ENCODE measurements at places on chromosomes 7 and 10.

GRCh38 chr10:99389729-99390480, 40.5 kb downstream of the GOT1 start:
- no peak for DNase-seq
- H3K36me3 ChIP-seq: peaks cover 5% of the 10 kb centered on the region
- H3K4me1 ChIP-seq: peaks cover 5% of the 10 kb centered on the region
- H3K4me3 ChIP-seq: no peak overlapping the region

- peaks cover 22% of the 10 kb centered on the region for H3K27me3 ChIP-seq
- H3K27ac ChIP-seq: no peak overlapping the region
- no peak for DNase-seq
These were observed 50.6 kb upstream of the DUSP5 start for GRCh38 chr10:110446954-110447608.

DNA sequence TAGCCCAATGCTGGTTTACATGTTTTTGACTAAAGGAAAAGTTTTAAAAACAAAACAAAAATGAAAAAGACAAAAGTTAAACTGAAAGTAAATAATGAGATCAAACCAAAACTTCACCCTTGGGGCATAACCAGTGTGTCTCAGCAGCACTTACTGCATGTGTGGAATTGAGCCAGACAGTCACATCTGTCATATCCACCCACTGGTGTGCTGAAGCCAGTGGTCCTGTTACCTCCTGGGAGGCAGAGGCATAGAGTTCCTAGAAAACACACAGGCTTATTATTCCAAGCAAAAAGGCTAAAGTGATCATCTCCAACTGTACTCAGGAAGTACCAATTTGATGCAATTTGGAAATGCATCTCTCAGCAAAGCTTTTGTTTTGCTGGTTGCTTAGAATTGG, 40.4 kb downstream of the ASAH2 start:
- H3K27ac ChIP-seq: no peak overlapping the region
- H3K4me1 ChIP-seq: no peaks in the 10 kb centered on the region
- H3K27me3 ChIP-seq: peaks cover 46% of the 10 kb centered on the region
- H3K36me3 ChIP-seq: no peaks in the 10 kb centered on the region

DNA sequence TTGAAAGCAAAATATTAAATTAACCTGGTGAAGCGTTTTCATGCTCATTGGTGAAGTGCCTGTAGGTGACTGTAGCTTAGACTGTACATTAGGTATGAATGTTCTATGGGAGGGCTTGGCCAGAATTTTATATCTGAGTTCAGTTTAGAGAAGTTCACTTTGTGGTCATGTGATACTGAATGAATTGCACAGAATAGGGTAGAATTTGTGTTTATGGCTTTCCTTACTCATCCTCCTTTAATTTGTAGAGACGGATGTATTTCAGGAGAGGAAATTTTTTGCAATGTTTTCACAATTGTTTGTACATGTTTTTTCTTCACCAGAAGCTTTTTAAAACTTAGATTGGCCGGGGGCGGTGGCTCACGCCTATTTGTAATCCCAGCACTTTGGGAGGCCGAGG, 32.3 kb downstream of the REEP3 start:
- no peaks in the 10 kb centered on the region for H3K27me3 ChIP-seq
- no peak for DNase-seq
- H3K36me3 ChIP-seq: peaks cover 4% of the 10 kb centered on the region
- peaks cover 27% of the 10 kb centered on the region for H3K4me1 ChIP-seq
- H3K27ac ChIP-seq: no peak overlapping the region
- H3K4me3 ChIP-seq: no peak overlapping the region

- no peak overlapping the region for H3K27ac ChIP-seq
- H3K36me3 ChIP-seq: peaks cover 24% of the 10 kb centered on the region
- no peak overlapping the region for H3K4me3 ChIP-seq
- peaks cover 28% of the 10 kb centered on the region for H3K27me3 ChIP-seq
- no peak for DNase-seq
These were observed 295.9 kb upstream of the NFE2L3 start for GRCh38 chr7:25855854-25856782.

GRCh38 chr7:43586251-43586900, 3.5 kb downstream of the STK17A start:
- H3K27me3 ChIP-seq: peaks cover 6% of the 10 kb centered on the region
- peaks cover 63% of the 10 kb centered on the region for H3K36me3 ChIP-seq
- DNase-seq: no peak
- peak overlapping the region; percentile 92 for H3K4me3 ChIP-seq
- H3K4me1 ChIP-seq: peaks cover 72% of the 10 kb centered on the region

DNA sequence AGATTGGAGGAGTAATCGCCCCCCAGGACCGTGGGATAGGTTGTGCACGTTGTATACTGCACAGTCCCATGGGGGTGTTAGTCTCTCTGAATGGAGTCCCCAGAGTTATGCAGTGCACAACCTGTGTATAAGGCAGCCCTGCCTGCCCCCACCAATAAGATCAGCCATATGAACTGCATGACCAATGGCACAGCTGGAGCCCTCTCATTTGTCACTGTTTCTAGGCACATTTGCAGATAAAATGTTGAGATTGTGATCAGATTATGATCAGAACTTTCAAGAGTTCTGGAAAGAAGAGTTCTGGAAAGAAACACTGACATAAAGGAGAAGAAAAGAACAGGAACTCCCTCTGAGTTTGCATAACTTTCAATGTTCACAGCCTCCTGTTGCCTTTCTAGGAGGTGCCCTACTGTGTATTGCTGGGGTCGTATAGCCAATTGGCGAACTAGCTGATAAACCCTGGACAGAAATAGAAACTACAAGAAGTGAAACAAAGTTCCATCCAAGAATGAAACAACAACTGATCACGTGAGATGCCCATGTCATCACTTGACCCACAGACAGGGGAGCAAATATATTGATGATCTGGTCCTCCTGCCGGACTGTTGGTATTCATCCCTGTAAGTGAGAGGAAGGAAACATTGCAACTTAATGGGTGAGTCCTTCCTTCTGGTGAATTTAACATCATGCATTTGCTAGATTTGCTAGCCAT, 49.6 kb upstream of the TOMM7 start:
- no peaks in the 10 kb centered on the region for H3K4me1 ChIP-seq
- no peaks in the 10 kb centered on the region for H3K36me3 ChIP-seq
- DNase-seq: no peak
- H3K4me3 ChIP-seq: no peak overlapping the region

GRCh38 chr10:29961351-29961750, 98.0 kb downstream of the JCAD start:
- H3K36me3 ChIP-seq: no peaks in the 10 kb centered on the region
- peaks cover 44% of the 10 kb centered on the region for H3K27me3 ChIP-seq
- H3K4me3 ChIP-seq: no peak overlapping the region
- no peaks in the 10 kb centered on the region for H3K4me1 ChIP-seq
- no peak overlapping the region for H3K27ac ChIP-seq

- peaks cover 65% of the 10 kb centered on the region for H3K27me3 ChIP-seq
- H3K4me1 ChIP-seq: no peaks in the 10 kb centered on the region
- H3K27ac ChIP-seq: no peak overlapping the region
- H3K36me3 ChIP-seq: peaks cover 2% of the 10 kb centered on the region
- H3K4me3 ChIP-seq: no peak overlapping the region
These were observed 9.7 kb downstream of the SORCS3 start for GRCh38 chr10:104650635-104651331.

DNA sequence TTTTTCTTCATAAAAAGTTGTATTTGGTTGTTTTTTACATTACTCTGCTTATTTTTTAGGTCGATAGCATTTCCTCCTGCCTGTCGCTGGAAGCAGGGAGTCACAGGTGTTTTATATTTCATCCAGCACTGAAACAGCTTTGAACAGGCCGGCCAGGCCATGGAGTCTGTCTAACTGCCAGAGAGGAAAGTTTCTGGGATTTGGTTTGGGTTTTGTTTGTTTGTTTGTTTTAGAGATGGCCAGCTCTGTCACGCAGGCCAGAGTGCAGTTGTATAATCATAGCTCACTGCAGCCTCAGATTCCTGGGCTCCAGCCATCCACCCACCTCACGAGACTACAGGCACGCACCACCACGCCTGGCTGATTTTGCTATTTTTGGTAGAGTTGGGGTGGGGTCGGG, 23.4 kb downstream of the PROSER2 start:
- H3K4me3 ChIP-seq: no peak overlapping the region
- DNase-seq: no peak
- peaks cover 1% of the 10 kb centered on the region for H3K36me3 ChIP-seq
- no peak overlapping the region for H3K27ac ChIP-seq

DNA sequence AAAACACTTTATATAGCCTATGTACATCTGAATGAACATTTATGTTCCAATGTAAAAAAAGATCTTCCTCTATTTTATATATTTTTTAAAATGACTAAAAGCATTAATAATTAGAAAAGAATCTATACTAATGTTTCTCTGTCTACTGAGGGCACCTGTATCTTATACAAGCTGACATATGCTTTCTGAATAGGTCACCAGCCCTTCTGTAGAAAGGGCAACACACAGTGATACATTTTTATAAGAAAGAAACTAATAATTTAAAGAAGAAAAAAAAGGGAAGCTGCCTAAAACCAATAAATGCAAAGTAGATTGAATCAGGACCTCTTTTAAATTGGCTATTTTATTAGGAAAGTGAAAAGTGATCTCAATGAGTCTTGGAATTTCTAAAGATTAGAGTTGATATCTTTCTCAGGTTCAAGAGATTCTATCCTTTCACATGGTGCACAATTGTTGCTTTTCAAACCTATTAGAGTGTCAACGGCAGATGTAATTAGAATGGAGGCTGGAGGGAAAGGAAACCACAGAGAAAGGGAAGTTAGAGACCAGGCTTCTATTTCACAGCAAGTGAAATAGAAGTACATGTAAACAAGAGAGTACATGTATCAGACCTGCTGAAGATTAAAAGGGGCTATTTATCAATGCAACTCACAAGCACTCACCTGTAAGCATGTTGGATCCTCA, 6.3 kb downstream of the MTPN start:
- peak overlapping the region; percentile 27 for H3K4me3 ChIP-seq
- no peaks in the 10 kb centered on the region for H3K27me3 ChIP-seq
- peak overlapping the region; percentile 7 for H3K27ac ChIP-seq
- H3K4me1 ChIP-seq: peaks cover 77% of the 10 kb centered on the region
- no peak for DNase-seq

DNA sequence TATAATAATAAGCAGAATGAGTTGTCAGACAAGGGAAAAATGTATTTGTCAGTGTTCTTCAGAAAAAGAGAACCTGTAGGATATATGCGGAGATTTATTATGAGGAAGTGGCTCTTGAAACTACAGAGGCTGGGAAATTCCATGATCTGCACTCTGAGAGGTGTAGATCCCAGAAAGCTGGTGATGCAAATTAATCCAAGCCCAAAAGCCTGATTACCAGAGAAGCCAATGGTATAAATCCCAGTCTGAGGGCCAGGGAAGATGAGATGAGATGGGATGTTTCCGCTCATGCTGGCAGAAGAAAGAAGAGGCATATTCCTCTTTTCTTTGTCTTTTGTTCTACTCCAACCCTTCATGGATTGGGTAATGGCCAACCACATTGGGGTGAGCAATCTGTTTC, 732.8 kb upstream of the IGFBP3 start:
- H3K36me3 ChIP-seq: no peaks in the 10 kb centered on the region
- no peak for DNase-seq
- H3K4me3 ChIP-seq: no peak overlapping the region
- no peaks in the 10 kb centered on the region for H3K27me3 ChIP-seq
- no peaks in the 10 kb centered on the region for H3K4me1 ChIP-seq

- peaks cover 12% of the 10 kb centered on the region for H3K27me3 ChIP-seq
- no peak overlapping the region for H3K27ac ChIP-seq
- H3K4me3 ChIP-seq: no peak overlapping the region
- H3K36me3 ChIP-seq: peaks cover 1% of the 10 kb centered on the region
- no peak for DNase-seq
- H3K4me1 ChIP-seq: peaks cover 23% of the 10 kb centered on the region
These were observed 173.5 kb downstream of the PLXNA4 start for GRCh38 chr7:132402751-132403245.

DNA sequence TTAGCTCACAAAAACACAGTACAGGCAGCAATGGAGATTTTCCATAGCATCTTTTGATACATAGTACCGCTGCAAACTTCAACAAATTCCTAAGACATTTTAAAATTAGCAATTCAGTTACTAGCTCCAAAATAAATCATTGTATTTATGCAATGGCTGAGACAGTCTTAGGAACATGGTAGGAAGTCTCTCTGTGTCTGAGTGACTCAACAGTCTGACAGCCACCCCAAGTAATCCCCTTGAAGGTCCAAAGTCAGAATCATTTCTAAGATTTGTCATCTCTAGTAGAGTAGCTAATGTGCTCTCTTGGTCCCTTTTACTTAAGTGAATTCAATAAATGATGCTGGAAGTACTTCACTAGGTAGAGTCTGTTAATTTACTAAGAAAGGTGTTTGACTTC, 93.8 kb upstream of the NOBOX start:
- DNase-seq: no peak
- no peaks in the 10 kb centered on the region for H3K27me3 ChIP-seq
- H3K4me1 ChIP-seq: no peaks in the 10 kb centered on the region
- no peak overlapping the region for H3K4me3 ChIP-seq

- DNase-seq: no peak
- H3K4me1 ChIP-seq: no peaks in the 10 kb centered on the region
These were observed 27.9 kb downstream of the WIPI2 start for GRCh38 chr7:5217851-5218331.

GRCh38 chr7:157152391-157152937, 13.7 kb downstream of the UBE3C start:
- H3K27me3 ChIP-seq: no peaks in the 10 kb centered on the region
- H3K36me3 ChIP-seq: peaks cover 11% of the 10 kb centered on the region
- DNase-seq: no peak
- no peak overlapping the region for H3K4me3 ChIP-seq
- H3K27ac ChIP-seq: peak overlapping the region; percentile 2

GRCh38 chr7:22400936-22401553, 44.1 kb upstream of the RAPGEF5 start:
- H3K36me3 ChIP-seq: no peaks in the 10 kb centered on the region
- no peak for DNase-seq
- H3K27me3 ChIP-seq: no peaks in the 10 kb centered on the region
- H3K27ac ChIP-seq: no peak overlapping the region
- peaks cover 20% of the 10 kb centered on the region for H3K4me1 ChIP-seq

GRCh38 chr7:90611115-90611514, 15.0 kb downstream of the CDK14 start:
- H3K27ac ChIP-seq: no peak overlapping the region
- no peaks in the 10 kb centered on the region for H3K27me3 ChIP-seq
- H3K4me3 ChIP-seq: no peak overlapping the region
- no peaks in the 10 kb centered on the region for H3K36me3 ChIP-seq

DNA sequence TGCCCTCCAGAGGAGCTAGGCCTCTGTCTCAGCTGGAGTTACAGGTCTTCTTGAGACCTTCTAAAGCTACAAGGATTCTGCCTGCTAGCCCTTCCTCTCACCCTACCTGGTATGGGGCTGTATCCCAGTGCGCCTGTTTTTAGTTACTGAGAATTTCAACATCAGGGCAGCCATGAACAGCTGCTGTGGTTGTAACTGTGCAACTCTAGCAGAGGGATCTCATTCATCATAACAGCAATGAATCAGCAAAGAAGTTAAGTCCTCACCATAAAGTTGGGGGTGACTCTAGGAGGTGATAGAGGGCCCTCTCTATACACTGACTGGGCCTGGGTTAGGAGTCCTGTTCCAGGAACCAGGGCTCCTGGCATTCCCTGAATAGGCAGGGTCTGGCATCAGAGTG, 14.0 kb upstream of the CDH23 start:
- H3K27ac ChIP-seq: no peak overlapping the region
- H3K27me3 ChIP-seq: no peaks in the 10 kb centered on the region
- DNase-seq: no peak
- no peak overlapping the region for H3K4me3 ChIP-seq

GRCh38 chr10:69428165-69428564, 11.4 kb upstream of the TACR2 start:
- H3K27me3 ChIP-seq: no peaks in the 10 kb centered on the region
- H3K4me3 ChIP-seq: no peak overlapping the region
- peaks cover 3% of the 10 kb centered on the region for H3K36me3 ChIP-seq
- no peak overlapping the region for H3K27ac ChIP-seq
